ENCODE measurements at places on chromosomes 2 and 18.

DNA sequence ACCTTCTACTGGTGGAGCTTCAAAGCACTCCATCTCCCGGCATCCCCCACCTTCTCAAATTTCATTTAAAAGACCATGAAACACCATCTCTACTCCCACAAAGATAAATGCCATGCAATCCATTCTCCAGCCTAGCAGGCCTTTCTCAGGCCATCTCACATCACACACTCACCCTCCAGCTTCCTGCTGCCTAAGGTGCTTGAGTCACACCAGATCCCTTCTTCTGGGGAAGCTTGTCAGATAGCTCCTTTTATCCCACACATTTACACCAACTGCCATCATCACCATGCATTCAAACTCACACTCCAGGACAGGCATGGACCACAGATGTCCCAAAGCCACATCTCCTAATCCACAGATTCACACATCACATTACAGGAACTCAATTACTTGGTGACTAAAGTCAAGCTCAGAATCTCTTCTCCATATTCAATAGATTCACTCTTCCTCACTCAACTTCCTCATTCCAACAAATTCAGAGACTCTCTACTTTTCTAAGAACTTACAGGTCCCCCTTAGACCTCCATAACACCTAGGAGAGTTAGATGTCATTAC is 292.5 kb downstream of the TNS1 start:
- DNase-seq, result peak; percentile 72

GRCh38 chr2:158533009-158533408 is 76.3 kb downstream of the PKP4 start:
- no peak for DNase-seq

- DNase-seq, result no peak
Measured at GRCh38 chr18:75049455-75049789, 159.5 kb downstream of the PTGR3 start.

- no peak for DNase-seq
Measured at GRCh38 chr2:84243788-84244733, 215.0 kb downstream of the SUCLG1 start.

DNA sequence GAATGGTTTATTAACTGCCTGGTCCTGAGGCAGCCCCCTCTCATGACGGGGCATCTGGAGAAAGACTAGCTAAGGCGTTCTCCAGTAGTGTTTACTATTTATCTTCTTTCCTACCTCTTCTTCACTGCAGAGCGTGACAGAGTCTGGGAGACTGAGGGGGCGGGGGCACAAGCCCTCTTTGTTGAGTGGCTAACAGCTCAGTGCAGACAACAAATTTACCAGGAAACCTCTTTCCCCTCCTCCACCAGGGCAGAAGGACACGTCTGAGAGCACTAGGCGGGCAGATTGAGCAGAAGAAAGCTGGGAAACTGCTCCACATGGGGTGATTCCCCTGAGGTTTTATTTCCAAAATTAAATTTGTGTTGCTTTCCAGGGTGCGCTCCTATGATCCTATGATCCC is 322.1 kb downstream of the CNTNAP5 start:
- no peak for DNase-seq

GRCh38 chr18:77344786-77345500 is 95.3 kb downstream of the GALR1 start:
- peak; percentile 21 for DNase-seq

GRCh38 chr18:9928646-9929259 is 14.9 kb downstream of the VAPA start:
- no peak for DNase-seq

- DNase-seq, result no peak
Measured at GRCh38 chr18:64233851-64234250, 85.0 kb upstream of the LINC00305 start.

- no peak for DNase-seq
Measured at GRCh38 chr18:59927246-59927825, 27.5 kb downstream of the PMAIP1 start.

DNA sequence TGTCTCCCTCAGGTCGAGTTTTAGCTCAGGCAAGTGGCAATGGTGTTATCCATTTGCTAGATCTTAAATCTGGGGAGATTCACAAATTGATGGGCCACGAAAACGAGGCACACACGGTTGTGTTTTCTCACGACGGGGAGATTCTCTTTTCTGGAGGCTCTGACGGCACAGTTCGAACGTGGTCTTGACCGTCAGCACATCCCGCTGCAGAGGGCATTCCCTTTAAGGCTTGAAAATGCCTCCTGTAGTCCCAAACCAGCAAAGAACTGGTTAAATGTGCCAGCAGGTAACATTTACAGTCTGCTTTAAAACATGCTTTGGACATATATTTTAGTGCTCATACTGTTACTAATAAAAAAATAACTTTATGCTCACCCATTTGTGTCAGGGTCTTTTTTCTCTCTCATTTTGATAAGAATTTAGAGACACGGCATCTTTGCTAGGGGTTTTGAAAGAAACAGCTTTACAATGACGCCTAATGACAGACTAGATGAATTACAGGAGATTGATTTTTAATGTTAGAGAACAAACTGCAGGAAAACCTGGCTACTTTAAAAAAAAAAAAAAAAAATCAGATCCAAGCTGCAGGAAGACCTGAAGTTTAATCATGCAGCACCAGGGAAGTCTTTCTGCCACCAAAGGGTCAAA is 602 bp upstream of the VWC2L start:
- no peak for DNase-seq

DNA sequence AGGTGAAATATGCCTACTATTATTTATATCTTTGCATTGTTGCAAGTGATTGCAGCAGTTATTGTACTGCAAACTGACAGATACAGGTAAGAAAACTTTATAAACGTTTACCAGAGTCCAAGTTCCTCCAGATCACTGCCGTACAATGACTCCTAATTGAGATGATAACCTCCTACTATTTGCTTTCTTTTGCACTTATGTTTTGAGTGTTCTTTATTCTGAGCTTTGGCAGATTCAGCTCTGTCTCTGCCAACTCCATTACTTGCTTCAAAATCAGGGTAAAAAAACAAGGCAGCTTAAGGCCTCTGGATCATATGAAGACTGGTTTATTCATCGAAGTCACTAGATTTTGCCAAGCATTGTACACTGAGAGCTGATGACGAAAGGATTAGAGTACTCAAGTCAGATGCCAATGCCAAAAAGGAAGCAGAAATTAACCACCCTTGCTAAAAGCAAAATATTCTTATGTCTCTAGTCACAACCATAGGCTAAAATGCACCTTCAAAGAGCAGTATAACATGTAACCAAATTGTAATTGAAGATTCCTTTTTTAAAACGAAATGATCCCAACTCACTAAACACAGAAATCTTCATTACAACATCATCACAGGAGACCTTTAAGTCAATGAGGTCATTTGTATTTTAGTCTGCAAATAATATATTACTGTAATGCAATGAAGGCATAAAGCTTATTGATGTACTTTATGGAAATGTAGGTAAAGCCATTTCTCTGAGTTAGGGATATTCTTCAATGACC is 10.5 kb upstream of the IKZF2 start:
- DNase-seq, result no peak

GRCh38 chr2:48707466-48707865 is 48.1 kb downstream of the LHCGR start:
- DNase-seq, result no peak

GRCh38 chr2:218291318-218292047 is 820 bp downstream of the TMBIM1 start:
- DNase-seq, result peak; percentile 29

DNA sequence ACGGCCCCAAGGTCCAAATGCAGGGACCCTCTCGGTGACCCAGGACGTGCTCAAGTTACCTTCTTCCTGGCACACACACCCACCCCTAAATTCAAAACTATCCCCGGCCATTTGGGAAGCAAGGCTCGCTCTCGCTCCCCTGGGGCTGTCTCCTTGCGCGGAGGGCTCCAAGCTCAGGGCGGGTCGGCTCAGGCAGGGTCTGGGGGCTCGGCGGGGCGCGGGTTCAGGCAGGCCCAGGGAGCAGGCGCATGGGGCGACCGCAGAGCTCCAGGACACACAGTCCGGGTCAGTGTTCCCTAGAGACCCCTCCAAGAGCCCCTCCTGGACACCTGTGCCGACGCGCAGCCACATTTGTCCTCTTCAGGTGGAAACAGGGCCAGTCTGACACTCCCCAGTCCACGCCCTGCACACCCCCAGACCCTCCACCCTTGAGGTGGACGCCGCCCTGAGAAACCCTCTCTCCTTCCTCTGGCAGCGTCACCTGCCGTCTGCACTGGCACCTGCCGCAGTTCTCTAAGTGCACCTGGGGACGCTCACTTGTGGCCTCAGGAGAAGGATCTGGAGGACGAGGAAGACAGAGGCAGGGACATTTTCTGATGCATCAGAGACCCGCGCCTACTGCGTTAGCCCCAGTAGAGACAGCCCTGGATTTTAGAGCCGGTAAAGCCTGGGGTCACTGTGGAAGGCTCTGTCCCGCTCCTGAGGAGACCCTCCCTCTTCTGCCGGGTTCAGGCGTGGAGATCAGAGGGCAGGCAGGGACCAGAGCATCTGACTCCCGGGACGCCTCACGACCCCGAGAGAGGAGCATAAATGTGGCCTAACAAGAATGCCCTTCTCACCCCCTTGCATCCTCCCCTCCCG is 138.8 kb downstream of the TWIST2 start:
- no peak for DNase-seq

- DNase-seq, result no peak
Measured at GRCh38 chr2:100721693-100722092, 98.2 kb upstream of the NPAS2 start.

GRCh38 chr2:119113489-119113770 is 45.1 kb downstream of the C1QL2 start:
- no peak for DNase-seq

- DNase-seq, result no peak
Measured at GRCh38 chr2:132268977-132269523, 107.3 kb upstream of the ANKRD30BL start.

GRCh38 chr2:72524071-72524470 is 301.8 kb downstream of the EXOC6B start:
- no peak for DNase-seq

GRCh38 chr2:239724851-239725550 is 300.1 kb downstream of the NDUFA10 start:
- no peak for DNase-seq

GRCh38 chr2:85154048-85154753 is 21.0 kb downstream of the TCF7L1 start:
- no peak for DNase-seq

- no peak for DNase-seq
Measured at GRCh38 chr2:175577368-175577970, 396.0 kb upstream of the ATP5MC3 start.

- DNase-seq, result peak; percentile 95
Measured at GRCh38 chr2:24456599-24457556, 34.2 kb upstream of the NCOA1 start.

- DNase-seq, result no peak
Measured at GRCh38 chr2:54755641-54756326, 32.3 kb downstream of the EML6 start.

- no peak for DNase-seq
Measured at GRCh38 chr2:19751631-19752030, 150.2 kb downstream of the TTC32 start.

- no peak for DNase-seq
Measured at GRCh38 chr2:1660656-1661640, 83.4 kb downstream of the PXDN start.

DNA sequence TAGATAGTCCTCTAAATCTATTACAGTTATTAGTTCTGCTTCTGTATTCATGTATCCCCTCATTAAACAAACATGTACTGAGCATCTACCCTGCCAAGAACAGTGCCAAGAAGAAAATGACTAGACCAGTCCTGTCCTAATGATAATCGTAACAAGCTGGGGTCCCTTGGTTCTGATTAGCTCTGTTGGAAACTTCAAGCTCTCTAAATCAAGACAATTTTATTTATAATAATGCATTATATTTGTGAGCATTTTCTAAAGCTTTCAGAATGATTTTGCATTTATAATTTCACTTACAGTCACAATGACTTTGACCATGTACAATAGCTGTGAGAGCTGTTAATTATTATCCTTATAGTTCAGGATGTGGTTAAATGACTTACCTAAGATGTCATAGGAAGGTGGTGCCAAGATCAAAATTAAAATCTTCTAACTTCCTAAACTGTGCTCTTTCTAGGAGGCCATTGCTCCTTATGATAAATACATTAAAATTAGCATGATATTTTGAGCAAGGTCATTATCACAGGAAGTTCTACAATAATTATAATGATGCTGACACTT is 336.5 kb upstream of the SLC39A10 start:
- DNase-seq, result no peak

DNA sequence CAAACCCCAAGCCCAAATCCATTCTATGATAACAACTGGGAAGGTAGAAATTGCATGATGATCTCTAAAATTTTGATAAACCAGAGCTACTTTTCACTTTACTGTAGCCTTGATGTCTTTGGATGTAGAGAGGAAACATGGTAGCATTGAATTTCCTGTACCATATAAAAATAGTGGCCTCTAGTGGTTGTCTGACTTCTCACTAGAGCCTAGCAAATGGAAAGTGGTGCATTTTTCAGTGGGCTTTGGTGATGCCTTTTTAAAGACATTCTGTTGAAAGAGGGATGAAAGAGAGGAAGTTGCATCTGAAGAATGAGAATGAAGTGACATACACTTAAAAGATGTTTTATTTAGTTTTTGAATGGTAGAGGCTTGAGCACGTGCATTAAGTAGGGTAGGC is 662.2 kb downstream of the XIRP2 start:
- no peak for DNase-seq

- DNase-seq, result no peak
Measured at GRCh38 chr18:36602620-36603019, 226.2 kb downstream of the TPGS2 start.

DNA sequence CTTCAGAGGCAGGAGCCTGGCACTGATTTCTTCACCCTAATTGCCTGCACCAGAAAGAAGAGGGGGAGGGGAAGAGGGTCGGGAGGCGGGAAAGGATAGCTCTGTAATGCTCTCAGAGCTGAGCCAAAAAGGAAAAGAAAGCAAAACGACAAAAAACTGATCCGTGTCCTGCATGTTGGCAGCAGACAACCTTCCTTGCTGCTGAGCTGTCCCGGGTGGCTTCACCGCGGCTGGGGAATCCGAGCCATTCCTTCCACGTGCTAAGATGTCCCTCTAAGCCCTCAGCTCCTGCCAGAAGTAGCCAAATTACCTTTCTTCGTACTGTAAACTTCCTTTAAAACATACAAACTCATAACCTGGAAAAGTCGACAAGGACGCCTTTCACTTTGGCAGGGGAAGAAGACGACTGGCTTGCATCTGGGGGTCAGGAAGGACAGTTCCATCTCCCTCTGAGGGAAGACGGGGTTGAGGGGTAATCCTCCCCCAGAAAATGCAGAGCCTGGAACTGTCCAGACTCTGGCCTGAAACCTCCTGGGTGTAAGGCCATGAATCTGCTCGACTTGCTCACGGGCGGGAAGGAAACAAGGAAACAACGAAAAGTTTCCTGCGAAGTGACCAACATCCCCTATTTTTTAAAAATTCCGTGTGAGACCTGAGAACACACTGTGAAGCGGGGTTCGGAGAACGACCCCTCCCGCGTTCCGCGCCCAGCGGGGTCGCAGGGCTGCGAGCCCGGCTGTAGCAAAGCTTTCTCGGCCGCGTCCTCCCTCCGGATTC is 7.7 kb downstream of the OTX1 start:
- DNase-seq, result peak; percentile 25

GRCh38 chr2:196821195-196821594 is 12.0 kb upstream of the C2orf66 start:
- peak; percentile 20 for DNase-seq

- DNase-seq, result no peak
Measured at GRCh38 chr2:191263050-191263449, 17.8 kb downstream of the MYO1B start.

GRCh38 chr2:69768235-69768634 is 26.3 kb downstream of the ANXA4 start:
- DNase-seq, result no peak

GRCh38 chr2:186309901-186310300 is 176.2 kb upstream of the ZC3H15 start:
- DNase-seq, result no peak

- DNase-seq, result no peak
Measured at GRCh38 chr2:26899500-26900164, 51.7 kb downstream of the DPYSL5 start.

- DNase-seq, result no peak
Measured at GRCh38 chr2:155997538-155997937, 335.0 kb downstream of the NR4A2 start.
